Heart left ventricle (tissue), 16 donors: ENCODE measurements at places on chromosomes 4 and X. TPM values are rescaled to one million over a fixed set of nuclear protein-coding genes. Genes with fewer than 3 reads are reported as not detected.

- DNase-seq = no peak
- no peaks in the 10 kb centered on the region for H3K4me1 ChIP-seq
- no peak overlapping the region for H3K4me3 ChIP-seq
- H3K27ac ChIP-seq = no peak overlapping the region
- no peaks in the 10 kb centered on the region for H3K27me3 ChIP-seq
Observed at GRCh38 chrX:56281789-56282188, 49.6 kb downstream of the KLF8 start.

Gene FGFR3
- total RNA-seq = 2.2 TPM

Gene TCEAL9
- total RNA-seq = 23.6 TPM

Gene TMEM31
- not detected for total RNA-seq

Gene CCDC120
- total RNA-seq = 1.1 TPM

Gene POU4F2
- total RNA-seq = not detected

DNA sequence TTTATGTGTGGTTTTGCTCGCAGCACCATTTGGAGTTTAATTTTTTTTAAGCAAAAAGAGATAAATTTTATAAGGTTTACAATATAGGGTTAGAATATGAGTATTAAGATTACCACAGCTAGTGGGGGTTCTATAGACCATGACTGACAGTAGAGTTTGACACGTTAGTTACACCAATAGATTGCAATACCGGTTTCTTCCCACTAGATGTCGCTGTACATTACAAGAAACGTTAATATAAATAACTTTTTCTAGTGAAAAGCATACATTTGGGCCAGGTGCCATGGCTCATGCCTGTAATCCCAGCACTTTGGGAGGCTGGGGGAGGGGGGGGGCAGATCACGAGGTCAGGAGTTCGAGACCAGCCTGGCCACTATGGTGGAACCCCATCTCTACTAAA is 433.6 kb downstream of the MAGEB5 start:
- no peak overlapping the region for H3K4me3 ChIP-seq
- no peaks in the 10 kb centered on the region for H3K36me3 ChIP-seq
- H3K4me1 ChIP-seq = no peaks in the 10 kb centered on the region
- no peaks in the 10 kb centered on the region for H3K27me3 ChIP-seq
